ENCODE measurements at places on chromosomes 4 and X. TPM values are rescaled to one million over a fixed set of nuclear protein-coding genes. Genes with fewer than 3 reads are reported as not detected.

PDLIM5 gene
- 167 TPM for total RNA-seq

GAGE12F gene
- not detected for total RNA-seq

TEX11 gene
- not detected for total RNA-seq

FLNA gene
- total RNA-seq = 4,019 TPM

TBC1D14 gene
- total RNA-seq = 46.4 TPM

FAM9C gene
- not detected for total RNA-seq

GRCh38 chrX:30196322-30196721, 19.0 kb upstream of the MAGEB2 start:
- no peak for DNase-seq

DNA sequence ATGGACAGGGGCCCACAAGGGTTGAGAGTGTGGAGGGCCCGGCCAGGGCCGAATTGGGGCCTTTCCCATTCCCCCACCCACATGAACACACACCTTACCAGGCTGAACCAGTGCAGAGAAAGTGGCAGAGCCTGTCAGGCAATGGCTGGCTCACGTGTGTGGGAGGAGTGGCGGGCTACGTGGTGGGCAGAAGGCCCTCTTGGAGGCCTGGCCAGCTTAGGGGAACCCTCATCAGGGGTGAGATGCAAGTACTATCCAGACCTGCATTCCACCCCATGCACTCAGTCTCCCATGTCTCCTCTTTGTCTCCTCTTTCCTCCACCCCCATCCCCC, 965 bp downstream of the TCEAL4 start:
- no peak for DNase-seq

DNA sequence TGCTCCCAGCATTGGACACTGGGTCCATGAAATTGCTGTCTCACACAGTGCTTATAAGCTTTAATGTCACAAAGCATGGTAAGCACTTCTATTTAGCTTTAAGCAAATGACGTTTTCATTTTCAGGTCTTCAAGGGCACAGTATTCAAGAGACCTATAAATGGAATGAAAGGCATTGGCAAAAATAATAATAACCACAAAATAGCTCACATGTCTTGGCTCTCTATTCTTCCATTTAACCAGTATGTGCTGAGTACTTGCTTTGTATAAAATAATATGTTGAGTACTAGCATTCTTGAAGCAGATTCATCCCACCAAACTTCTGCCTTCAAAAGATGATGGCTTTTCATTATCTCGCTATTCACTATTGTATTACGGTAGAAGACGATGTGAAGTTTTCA, 203.0 kb downstream of the ADAMTS3 start:
- DNase-seq = no peak

GRCh38 chrX:39477031-39477761, 620.6 kb downstream of the BCOR start:
- DNase-seq = no peak

- no peak for DNase-seq
Measured at GRCh38 chr4:12359420-12359819, 930.7 kb upstream of the HS3ST1 start.

DNA sequence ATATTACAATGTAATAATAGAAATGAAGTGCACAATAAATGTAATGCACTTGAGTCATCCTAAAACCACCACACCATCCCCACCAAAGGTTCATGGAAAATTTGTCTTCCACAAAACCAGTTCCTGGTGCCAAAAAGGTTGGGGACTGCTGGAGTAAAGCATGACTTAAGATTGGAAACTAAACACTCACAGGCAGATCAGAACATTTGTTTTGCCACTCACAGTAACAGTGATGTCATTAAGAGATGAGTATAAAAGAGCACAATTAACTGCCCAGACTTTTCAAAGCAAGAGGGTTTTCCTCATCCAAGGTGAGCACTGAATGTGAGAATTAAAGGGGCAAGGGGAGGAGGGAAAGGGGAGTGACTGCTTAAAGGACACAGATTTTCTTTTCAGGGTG, 35.6 kb downstream of the MAP7D3 start:
- no peak for DNase-seq

DNA sequence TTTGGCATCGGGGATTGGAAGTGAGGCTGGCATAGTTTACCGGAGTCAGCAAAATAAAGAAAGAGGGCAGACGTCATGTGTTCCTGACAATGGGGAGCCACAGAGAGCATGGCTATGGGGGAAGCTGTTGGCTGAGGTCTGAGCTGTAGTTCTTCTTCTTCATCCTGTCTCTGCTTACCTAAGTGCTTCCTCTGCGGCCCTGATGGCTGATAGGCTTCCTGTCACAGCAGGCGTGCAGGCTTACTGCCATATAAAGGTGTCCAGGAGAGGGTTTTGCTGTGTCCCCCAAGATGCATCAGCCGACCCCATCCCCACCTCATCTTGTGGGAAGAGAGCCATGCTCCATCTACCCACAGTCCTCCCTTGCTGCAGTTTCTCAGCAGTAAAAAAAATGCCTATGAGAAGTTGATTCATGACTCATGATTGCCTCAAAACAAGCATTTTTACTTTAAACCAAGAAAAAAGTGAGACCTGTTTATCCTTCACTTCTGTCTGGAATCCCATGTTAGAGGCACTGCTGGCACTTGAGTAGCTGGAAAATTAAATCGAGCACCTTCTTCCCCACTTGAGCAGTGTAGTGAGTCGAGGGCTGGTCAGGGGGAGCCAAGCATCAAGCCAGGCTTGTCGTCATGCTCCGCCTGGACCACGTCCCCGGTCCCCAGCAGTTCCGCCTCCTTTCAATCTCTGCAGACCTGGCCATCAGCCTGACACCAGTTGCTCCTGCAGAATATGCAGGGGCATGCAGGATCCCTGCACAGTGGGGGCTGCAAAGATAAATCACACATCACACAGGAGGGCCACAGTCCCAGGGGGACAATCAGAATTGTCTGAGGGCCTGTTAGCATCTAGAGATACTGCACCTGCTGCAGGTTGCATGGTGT, 237.8 kb downstream of the EVC2 start:
- no peak for DNase-seq

DNA sequence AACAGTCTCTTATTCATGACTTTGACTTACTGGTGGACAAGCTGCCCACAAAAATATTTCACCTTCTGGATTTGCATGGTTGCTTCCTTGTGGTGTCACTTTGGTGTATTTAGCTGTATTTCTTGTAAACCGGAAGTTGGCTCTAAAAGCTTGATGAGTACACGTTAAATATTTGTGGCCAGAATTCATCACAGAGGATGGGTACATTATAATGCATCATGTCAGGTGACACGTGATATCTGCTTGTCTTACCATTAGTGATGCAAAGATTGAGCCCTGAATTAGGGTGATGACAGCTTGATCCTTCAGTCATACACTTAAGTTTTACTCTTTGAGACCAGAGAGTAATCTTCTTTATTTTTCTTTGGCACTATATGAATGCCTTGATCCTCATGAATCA, 188.3 kb upstream of the RPS6KA3 start:
- DNase-seq = no peak

DNA sequence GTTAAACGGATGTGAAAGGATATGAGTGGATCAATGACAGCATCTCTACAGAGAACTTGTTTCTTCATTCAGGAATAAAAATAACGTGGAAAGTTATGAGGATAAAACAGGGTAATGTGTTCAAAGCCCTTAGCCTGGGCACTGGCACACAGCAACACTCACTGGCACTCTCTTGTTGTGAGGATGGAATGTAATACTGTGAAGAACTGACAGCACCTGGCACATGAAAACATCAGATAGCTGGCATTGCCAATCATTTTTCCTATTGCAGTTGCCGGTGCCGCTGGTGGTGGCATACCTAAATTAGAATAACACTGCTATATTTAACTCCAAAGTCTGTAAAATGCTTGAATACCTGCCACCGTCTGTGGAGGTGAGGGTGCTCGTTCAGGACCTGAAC, 1061.2 kb downstream of the DMD start:
- no peak for DNase-seq

DNA sequence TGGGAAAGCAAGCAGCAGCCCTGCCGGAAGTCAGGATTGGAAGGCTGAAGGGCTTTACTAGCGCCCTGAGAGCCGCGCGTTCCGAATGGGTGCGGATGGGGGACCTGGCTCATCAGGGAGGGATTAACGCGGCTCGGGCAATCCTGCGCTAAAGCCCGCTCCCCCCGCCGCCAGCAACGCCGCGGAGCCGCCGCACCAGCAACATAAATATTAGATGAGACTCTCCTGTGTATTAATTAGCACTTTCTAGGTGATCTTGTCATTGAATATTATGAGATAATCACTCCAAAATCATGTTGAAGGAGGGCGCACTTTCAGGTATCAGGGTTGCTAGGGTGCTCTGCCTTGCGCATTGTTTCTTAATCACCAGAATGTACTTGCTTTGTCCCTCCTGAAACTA, 357.2 kb upstream of the FAM241A start:
- no peak for DNase-seq

DNA sequence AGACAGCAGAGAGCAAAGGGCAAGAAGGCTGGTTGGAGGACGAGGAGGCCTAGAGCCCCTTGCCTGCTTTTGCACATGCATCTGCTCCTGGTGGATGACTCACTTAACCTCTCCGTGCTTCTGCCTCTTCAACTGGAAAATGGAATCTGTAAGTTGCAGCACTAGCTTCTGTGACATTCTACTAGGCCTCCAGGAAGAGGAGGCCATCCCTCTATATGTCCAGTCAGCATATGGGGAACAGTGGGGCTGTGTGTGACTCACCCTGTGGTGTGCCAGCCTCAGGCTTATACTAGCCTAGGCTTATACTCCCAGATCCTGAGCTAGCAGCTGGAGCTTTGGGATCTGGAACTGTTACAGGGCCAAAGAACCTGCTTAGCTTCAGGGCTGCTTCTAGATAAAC, 36.0 kb downstream of the RTL9 start:
- no peak for DNase-seq

GRCh38 chr4:143743591-143743990, 43.1 kb upstream of the FREM3 start:
- no peak for DNase-seq

GRCh38 chr4:76214177-76214675, 602 bp upstream of the SCARB2 start:
- no peak for DNase-seq

All from sigmoid colon (tissue), 7 donors.